Stimulated activated CD4-positive, alpha-beta T cell treated with anti-CD3 and anti-CD28 coated beads, Interleukin-12 subunit alpha, Interleukin-12 subunit beta, amount 100 ng/mL, for 24 hours (primary cell): ENCODE measurements at places on chromosomes 4 and X.

- DNase-seq: no peak
These were observed 16.0 kb upstream of the MXD4 start for GRCh38 chr4:2277956-2278355.

GRCh38 chr4:169058312-169058711 is 48.3 kb upstream of the CBR4 start:
- DNase-seq: no peak

GRCh38 chr4:151276787-151277562 is at the start of gene PRSS48:
TSS of gene PRSS48 (plus strand) at chr4:151277161. CDS start at chr4:151277173, 12 bp downstream.
- DNase-seq: peak; percentile 49

- DNase-seq: no peak
These were observed 5.1 kb downstream of the EFNB1 start for GRCh38 chrX:68833855-68834331.

GRCh38 chr4:11843340-11843739 is 414.6 kb upstream of the HS3ST1 start:
- DNase-seq: no peak

DNA sequence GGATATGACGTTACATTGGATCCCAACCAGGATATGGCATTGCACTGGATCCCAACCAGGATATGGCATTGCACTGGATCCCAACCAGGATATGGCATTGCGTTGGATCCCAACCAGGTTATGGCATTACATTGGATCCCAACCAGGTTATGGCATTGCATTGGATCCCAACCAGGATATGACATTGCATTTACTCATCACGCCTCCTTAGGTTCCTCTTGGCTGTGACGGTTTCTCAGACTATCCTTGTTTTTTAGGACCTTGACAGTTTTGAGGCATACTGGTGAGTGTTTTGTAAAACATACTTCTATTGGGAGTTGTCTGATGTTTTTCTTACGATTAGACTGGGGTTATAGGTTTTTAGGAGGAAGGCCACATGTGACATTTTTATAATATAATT is 5.4 kb upstream of the ACSL1 start:
- DNase-seq: no peak

DNA sequence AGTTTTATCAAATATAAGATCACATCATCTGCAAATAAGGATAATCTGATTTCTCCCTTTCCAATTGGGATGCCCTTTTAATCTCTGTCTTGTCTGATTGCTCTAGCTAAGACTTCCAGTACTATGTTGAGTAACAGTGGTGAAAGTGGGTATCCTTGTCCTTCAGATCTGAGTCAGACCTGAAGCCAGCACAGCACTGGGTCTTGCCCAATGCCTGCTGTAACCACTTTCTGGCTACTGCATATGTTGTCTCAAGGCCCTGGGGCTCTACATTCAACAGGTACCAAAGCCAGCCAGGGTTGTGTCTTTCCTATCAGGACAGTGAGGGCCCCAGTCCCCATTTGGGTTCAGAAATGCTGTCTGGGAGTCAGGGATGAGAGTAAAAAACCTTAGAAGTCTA is 90.3 kb downstream of the CYSLTR1 start:
- DNase-seq: no peak

- no peak for DNase-seq
These were observed 60.6 kb downstream of the ANXA10 start for GRCh38 chr4:168152837-168153500.

DNA sequence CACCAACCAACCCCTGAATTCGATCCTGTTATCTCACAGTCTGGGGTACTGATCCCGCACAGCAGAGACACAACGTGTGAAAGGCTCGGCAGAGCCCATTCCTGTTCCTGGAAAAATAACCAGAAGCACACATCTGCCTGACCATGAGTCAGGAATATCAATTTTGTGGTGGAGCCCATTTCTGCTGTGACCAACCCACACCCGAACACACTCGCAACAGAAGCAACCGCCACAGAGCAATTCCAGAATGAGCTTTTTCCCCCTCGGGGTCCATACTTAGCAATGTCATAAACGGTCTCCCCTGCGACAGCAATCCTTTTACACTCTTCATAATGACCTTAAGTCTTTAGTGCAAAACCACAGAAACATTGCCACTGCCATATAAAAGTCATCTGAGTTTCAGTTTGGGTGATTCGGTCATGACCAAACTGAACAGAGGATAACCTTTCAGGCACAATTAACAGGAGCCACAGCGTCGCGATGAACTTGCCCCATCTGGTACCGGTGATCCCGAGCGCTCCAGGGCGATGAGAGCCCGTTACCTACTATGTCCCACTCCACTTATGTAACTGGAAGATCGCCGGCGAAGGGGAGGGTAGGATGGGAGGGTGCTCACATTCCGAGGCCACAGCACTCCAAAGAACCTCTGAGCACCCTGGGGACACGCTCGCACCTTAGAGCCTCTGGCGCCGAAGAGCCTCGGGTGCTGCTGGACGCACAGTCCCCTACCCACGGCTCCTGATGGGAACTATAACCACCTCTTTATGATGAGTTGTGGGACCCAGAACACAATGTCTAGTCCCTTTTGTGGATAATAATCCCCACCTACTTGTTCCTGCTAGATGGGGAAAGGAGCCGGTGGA is 1.1 kb downstream of the MECP2 start:
- DNase-seq: no peak
